CD4-positive, alpha-beta memory T cell (primary cell): ENCODE measurements at places on chromosomes 2 and 18.

DNA sequence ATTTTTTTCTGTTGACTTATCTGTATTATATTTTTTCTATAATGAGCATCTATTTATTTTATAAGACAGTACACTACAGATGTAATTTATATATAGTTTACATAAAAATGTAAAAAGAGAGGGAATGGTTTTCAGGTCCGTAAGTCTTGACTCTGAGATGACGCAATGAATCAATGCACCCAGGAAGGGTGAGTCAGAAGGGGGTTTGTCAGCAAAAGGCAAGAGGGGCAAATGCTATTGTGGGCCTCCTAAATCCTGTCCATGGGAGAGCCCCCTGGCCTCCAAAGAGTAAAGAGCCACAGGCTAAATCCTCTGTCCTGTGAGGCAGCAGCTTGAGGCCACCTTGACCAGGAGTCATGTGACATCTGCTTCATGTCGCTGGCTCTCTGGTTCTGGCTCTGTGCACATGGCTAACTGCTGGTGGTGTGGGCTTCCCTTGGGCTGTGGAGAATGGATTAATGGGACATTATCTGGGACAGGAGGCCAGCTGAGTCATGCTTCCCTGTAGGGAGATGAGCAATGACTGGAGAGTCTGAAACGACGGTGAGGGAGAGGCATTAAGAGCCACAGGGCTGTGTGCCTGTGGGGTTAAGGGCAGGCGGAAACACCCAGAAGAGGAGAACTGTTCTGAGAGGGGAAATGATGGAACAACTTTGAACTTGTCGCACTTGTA, 22.8 kb upstream of the ASB18 start:
- DNase-seq, result no peak

GRCh38 chr18:64379662-64380061, 230.8 kb upstream of the LINC00305 start:
- DNase-seq, result no peak

GRCh38 chr2:157866202-157866601, 9.9 kb downstream of the ACVR1 start:
- no peak for DNase-seq

GRCh38 chr18:52670896-52671295, 330.9 kb downstream of the DCC start:
- no peak for DNase-seq

GRCh38 chr2:10449486-10449831, 1.3 kb upstream of the ODC1 start:
- DNase-seq, result no peak

DNA sequence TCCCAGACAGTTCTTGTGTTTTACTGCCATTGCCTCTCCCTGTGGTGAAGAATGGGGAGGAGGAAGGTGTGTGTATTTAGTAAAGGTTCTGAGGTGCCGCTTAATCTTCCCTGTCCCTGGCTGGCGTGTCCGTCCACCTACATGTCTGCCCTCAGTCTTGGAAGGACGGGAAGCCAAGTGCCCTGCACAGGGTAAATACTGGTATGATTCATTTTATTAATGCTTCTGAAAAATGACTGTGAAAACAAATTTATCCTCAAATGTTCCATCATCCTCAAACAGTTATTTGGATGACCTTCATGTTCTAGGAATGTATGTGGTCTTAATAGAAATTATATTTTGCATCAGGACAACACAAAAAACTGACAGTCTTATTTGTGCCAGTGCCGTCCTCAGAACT, 6.6 kb downstream of the EPAS1 start:
- no peak for DNase-seq

DNA sequence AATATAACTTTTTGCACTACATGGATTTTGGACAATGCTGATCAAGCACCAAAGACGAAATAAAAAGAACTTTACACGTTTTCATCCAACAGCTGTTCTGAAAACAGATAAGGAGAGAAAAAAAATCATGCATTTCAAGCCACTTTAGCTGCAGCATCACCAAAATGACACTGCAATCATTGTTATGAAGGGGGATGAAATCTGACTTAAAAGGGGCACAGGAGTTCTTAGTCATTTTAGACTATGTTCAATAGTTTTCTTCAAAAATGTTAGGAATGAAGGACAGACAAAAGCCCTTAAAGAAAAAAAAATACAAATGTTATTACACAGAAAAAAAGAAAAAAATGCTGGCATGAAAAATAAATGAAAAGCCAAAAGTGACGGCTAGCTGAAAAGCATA, 71.2 kb downstream of the CUL3 start:
- no peak for DNase-seq

- no peak for DNase-seq
Observed at GRCh38 chr2:770776-771175, 93.6 kb upstream of the TMEM18 start.

GRCh38 chr2:134310107-134311079, 56.5 kb downstream of the MGAT5 start:
- DNase-seq, result no peak

DNA sequence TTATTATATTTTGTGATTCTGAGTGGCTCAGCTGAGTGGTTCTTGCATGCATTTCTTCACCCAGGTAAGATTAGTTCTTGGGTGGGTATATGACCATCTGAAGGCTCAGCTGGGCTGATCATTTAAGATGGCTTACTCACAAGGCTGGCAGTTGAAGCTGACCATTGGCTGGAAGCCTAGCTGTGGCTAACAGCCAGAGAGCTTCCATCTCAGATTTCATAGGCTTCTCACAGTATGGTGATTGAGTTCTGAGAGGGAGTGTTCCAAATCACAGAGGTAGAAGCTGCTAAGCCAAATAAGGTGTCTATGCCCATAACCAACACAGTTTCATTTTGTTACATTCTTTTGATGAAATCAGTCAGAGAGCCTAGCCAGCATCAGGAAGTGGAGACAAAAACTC, 117.4 kb upstream of the RPRM start:
- no peak for DNase-seq

DNA sequence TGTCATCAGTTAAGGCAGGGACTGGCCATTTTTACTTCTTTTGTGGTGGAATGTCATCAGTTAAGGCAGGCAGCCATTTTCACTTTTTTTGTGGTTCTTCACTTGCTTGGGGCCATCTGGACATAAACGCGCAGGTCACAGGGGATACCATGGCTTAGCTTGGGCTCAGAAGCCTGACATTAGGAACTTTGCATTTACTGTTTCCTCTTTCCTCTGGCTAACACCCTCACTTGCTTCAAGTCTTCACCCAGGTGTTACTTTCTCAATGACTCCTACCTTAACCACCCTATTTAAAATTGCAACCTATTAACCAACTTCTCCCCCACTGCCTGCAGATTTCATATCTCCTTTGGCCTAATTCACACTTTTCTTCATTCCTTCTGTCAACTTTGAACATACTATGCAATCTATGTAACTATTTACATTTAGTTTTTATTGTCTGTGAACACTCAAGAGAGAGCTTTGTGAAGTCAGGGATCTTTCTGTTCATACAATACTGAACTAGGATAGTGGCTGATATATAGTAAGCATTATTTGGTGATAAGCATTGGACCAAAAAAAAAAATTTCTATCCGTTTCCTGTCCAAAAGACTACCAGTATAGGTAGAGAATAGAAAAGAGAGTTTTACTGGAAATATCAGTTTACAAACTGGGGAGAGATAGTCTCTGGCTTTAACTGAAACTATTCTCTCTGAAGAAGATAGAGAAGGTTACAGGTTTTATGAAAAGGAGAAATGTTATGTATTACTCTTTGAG, 600.1 kb upstream of the ZNF804A start:
- no peak for DNase-seq

- no peak for DNase-seq
Observed at GRCh38 chr18:61889541-61889940, 3.3 kb downstream of the RNF152 start.

DNA sequence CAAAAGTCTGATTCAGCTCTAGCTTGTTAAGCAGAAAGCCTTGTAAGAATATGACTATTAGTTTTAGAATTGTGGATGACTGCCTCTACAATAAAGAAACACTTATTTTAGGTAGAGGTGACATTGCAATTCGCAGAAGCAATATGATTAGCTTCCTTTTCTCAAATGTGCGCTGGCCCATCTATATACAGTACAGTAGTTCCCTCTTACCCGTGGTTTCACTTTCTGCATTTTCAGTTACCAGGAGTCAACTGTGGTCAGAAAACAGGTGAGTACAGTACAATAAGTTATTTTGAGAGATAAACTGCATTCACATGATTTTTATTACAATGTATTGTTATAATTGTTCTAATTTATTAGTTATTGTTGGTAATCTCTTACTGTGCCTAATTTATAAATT, 405.1 kb downstream of the GPD2 start:
- DNase-seq, result no peak

DNA sequence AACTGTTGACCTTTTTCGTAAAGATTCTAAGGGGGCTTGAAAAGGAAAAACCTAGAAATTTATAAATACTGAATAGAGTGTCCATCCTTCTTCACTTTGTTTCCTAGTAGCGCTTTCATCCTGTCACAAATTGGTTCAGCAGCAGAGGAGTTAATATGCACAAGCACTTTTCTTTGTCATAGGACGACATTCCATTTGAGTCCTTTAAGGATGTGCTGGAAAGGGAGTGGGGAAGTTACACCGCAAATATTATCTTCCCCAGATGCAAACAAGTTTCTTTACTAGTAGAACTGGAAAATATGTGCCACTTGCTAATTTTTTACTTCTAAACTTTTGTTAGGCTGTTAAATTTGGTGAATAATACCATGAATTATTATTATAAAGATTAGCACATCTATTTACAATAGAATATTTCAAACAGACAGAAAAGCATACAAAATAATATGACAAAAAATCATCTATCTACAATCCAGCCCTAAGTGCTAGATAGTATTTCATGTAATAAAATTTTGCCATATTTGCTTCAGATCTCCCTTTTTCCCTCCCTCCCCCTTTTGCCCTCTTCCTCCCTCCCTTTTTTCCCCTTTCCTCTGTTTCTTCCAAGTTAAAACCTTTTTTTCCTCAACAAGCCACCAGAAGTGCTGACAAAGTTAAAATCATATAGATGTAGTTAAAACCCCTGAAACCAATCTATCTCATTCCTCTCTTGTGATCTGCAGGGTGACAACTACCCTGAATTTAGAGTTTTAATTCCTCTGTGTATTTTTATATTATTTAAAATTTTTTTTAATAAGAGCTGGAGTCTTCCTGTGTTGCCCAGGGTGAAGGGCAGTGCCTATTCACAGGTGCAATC, 50.5 kb upstream of the MAP4K3 start:
- no peak for DNase-seq

DNA sequence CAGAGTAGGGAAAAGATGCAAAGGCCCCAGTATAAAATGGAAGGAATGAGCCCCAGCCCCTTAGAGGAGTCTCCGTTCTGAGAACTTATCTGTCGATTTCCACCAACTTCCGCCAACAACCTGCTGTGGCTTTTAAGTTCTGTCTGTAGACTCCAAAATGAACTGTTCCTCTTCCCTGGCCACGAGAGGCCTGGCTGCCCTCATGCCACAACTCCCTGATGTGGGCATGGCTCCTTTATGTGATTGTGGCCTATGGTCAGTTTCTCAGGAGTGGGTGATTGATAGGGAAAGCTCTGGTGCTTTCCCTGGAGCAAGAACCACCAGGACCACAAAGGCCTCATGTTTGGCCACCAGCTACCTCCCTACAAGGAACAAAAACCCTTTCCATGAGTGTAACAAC, 18.8 kb upstream of the CD207 start:
- no peak for DNase-seq

GRCh38 chr2:29478641-29479040, 363.4 kb downstream of the CLIP4 start:
- no peak for DNase-seq

DNA sequence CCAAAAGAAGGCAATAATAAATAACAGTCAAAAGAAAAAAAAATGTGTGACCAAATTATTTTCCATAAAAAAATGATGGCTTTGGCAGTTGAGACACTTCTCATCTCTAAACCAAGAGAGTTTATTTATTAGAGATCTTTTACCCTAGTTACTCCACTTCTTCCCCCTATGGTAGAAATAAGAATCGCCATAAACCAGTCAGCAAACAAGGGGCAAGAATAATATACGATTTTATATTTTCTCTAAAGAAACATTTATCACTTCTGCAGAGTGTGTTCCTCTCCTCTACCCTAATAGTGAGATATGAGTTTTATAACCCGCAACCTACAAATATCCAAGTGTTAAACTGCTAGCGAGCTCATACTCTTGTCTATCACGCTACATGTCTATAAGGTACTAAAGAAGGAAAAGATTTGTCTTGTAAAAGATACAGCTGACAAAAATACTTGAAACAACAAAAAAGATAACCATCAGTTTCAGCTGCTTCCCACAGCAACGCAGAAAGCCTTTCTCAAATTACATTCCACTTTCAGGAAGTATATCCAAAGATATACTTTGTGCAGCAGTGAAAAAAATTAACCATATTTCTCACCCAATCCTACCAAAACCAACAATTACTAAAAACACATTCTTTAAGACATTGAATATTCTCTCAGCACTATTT, 2.3 kb downstream of the RNF103 start:
- no peak for DNase-seq

DNA sequence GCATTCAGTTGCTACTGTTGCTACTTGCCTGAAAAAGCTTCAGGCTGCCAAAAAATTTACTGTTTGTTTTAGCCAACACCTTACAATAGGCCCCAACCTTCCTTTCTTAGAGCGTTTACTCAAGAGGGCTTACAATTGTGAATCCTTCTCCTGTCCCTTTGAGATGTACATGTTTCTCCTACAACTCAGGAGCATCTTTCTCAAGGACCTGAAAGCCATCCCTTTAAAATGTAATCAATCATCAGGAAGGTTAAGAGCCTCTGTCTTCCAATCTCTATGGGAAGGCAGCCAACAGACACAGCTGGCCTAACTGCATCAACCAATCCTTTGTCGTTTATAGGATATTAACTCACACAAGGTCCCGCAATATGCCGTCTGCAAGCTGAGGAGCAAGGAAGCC, 3.4 kb upstream of the IER3IP1 start:
- no peak for DNase-seq

GRCh38 chr2:160570376-160570775, 76.8 kb upstream of the RBMS1 start:
- no peak for DNase-seq

GRCh38 chr2:160207271-160207670, 7.2 kb upstream of the ITGB6 start:
- DNase-seq, result no peak

DNA sequence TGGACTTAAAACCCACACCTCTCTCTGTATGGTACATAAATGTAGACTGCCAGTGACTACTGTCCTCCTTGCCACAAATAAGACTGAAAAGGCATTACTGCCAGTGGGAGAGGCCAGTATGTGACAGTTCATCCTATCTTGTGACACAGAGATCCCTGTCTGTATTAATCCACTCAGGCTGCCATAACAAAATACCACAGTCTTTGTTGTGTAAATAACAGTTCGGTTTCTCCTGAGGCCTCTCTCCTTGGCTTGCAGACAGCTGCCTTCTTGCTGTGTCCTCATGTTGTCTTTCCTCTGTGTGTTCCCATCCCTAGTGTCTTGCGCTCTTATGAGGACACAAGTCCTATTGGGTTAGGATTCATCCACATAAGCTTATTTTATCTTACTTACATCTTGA, 46.4 kb upstream of the IL1RL1 start:
- DNase-seq, result no peak

DNA sequence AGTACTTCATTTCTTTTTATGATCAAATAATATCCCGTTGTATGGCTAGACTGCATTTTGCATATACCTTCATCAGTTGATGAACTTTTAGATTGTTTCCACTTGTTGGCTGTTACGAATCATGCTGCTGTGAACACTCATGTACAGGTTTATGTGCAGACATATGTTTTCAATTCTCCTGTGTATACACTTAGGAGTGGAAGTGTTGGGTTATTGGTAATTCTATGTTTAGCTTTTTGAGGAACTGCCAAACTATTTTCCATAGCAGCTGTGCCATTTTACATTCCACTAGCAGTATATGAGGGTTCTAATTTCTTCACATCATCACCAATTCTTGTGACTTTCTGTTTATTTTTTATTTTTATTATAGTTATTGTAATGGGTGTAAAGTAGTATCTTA, 32.1 kb upstream of the LCLAT1 start:
- no peak for DNase-seq
